ENCODE measurements at places on chromosomes 2 and 18.

DNA sequence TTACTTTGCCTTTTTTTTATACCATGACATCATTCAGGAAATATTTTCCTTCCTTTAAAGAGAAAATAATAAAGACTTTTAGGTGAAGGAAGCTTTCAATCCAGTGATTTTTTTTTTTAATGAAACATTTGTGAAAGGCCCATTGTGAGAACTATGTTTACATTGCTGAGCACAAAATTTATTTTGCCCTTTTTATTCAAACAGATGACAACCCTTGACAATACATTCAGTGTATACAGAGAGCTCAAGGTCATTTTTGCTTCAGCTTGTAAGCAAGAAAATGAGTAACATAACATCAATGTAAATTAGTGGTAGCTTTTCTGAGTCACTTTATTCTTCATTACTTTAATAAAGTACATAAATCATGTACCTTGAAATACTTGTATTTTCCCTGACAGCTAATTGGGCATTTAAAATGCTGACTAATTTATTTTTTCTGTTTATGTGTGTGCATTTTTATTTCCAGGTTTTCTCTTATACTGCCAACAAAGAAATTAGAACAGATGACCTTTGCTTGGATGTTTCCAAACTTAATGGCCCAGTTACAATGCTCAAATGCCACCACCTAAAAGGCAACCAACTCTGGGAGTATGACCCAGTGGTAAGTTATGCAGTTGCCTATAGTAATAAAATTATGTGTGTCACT lies 121.6 kb downstream of the GALNT1 start:
- no peak for DNase-seq

GRCh38 chr2:159129824-159130223 lies 156.7 kb downstream of the WDSUB1 start:
- no peak for DNase-seq

DNA sequence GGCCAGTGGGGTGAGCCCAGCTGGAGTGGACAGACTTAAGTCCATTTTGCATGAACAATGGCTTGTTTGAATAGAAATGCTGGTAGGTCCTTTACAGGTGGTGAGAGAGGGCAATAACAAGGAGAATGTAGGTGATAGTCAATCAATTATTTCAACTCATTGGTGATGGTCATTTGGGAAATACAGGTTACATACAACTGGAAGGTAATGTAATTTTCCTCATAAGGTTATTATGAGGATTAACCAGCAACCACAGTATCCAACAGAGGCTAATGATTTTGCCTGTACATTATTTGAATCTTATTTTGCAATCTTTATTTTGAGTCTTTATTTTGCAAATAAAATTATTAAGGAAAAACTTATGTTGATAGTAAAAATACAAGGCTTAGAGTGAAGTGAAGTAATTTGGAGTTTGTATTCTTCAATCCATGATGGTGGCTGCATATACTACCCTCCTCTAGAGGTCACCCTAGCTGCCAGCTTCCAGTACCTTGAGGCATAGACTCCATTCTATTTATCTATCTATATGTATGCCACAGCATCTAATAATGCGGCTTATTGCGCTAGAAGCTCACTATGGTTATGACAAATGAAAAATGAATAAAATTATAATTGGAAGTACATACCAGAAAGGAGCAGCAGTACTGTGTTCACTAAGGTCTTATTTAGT lies 20.5 kb upstream of the HNMT start:
- DNase-seq, result no peak

- no peak for DNase-seq
Measured at GRCh38 chr2:123597988-123598387, 427.1 kb upstream of the CNTNAP5 start.

- DNase-seq, result no peak
Measured at GRCh38 chr2:238789317-238789806, 58.5 kb upstream of the TWIST2 start.

DNA sequence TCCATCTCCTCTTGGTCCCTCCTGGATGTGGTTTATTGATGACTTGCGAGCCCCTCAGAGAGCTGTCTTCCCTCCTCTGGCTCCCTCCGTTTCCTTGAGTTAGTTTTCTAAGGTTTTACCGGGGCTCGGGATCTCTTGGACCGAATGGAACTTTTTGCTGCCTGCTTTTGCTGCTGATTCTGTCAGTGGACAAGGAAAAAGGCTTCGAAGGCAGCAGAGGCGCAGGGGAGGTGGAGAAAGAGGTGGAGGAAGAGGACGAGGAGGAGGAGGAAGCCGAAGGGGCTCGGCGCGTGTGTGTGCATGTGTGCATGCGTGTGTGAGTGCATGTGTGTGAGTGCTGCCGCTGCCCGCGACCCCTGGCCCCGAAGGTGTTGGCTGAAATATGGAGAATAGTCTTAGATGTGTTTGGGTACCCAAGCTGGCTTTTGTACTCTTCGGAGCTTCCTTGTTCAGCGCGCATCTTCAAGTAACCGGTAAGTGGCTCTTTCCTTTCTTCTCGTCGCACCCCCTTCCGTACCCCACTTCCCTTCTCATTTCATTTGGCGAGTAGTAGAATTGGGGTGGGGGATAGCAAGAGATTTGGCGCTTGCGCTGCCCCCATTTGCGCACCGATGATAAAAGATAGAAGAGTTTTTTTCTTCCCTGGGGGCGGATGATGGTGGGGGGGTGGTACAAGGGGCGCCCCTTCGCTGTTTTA lies 557 bp downstream of the DCC start:
- no peak for DNase-seq

DNA sequence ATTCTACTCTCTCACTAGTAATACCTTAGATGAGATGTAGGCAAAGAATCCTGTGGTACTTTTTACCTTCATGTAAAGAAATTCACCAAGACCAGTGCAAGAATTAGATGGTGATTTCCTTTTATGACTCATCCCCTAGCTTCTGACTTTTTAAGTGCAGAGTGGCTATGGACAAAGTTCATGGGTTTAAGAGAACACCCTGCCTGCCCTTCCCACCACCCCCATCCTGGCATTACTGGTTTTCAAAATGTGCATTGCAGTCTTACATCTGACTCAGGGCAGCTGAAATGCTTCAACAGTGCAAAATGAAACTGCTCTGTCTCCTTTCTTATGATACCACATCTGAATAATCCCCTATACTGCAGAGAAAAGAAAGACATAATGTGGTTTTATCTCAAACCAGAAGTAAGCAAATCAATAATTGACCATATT lies 22.6 kb downstream of the MAIP1 start:
- DNase-seq, result no peak

DNA sequence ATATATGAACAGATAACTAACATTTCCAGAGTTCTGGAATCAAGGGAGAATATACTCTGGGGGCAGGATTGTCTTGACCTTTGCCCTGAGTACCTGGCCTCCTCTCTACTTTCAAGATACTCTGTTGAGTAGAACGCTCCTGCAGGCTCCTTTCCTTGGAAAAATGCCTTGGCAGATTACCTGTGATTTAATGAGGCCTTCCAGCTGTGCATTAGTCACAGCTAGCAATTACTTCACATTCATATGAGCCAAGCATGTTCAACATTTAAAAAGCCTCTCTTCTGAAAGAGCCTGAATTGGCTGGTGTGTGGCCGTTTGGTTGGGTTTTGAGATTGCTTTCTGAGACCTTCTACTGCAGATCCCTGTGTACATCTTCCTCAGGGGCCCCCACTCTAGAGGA lies 142.2 kb downstream of the PLCL1 start:
- no peak for DNase-seq

DNA sequence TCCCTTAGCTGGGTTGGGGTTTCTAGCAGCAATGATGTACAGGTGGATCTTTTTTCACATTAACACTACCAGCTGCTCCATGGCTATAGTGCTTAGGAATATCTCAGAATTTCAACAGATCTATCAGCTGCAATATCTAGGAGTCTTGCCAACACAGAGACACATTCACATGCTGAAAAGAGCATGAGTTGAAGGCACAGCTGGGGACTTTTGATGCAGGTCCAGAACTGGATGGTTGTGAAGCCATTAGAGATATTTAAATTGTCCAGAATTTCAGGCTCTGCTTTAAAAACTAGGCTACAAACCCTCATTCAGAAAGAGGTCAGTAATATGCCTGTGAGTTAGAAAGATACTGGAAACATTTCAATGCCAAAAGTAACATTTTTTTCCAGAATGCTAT lies 122.2 kb upstream of the CCDC195 start:
- DNase-seq, result no peak

DNA sequence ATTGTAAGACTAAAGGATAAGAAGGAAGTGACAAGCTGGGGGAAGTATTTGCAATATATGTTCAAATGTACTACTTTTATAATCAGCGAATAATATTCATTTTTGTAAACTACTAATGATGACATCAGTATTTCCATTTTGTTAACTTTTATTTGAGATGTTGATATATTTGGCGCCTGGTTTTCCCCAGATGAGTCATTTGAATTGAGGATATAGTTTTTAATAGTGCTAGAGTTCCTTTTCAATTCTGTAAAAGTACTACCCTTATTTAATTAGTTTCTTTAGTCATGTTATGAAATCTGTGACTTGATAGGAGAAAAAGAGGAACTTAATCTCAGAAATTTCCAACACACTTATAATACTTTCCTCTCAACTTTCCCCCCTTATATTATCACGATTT lies 495.3 kb downstream of the IRS1 start:
- no peak for DNase-seq

GRCh38 chr2:132766573-132766972 lies 96.6 kb upstream of the LYPD1 start:
- no peak for DNase-seq

- no peak for DNase-seq
Measured at GRCh38 chr2:140201572-140201971, 1421.4 kb upstream of the NXPH2 start.

DNA sequence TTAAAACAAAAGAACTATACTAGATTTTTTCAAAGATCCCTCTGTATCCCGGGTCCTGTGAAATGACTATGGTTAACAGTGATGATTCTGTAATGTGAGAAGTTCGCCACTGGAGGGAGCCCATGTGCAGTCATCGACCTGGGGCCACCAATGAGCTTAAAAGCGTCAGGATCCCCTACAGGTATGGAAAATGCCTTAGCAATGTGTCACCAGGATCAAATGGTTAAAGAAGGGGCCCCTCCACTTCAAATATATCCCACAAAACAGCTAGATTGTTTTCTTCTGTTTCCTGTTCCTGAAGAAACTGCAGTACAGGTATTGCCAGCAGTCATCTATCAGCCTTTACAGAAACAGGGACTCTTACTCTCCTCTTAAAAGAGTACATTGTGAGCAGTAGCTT lies 15.3 kb downstream of the CHRNA1 start:
- DNase-seq, result peak; percentile 35

DNA sequence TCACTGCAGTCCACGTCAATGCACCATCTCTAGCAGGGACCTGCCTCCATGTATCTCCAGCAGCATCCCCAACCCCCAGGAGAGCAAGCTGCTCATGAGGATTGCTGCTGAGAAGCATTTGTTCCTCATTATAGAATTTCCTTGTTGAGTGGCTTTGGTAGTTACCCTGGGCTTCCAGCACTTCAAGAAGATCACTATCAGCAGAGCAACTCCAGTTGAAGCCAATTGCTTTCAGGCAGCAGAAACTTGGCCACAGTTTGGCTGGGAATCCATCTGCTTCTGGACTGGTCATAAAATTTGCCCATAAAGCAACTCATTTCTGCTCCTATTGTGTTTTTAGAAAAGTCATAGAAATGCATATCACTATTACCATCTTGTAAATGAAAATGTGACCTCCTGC lies 17.4 kb downstream of the TRPM8 start:
- no peak for DNase-seq

DNA sequence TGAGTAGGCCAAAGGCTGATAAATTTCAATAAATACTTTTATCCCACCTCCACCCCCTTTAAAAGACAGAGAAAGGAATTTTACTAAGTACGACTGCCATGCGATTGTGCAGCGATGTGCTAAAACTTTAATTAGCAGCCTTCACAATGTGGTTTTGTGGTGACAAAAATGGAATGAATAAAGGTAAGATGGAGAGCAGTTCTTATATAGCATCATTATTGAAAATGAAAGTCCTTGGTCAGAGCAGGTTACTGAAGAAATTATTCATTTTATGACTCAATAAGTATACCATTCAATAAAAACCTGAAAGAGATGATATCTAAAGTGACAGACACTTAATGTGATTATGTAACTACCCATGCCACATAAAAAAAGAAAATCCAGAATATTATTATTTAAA lies 33.2 kb upstream of the MTIF2 start:
- DNase-seq, result no peak

GRCh38 chr2:222899413-222900181 lies 38.8 kb downstream of the ACSL3 start:
- no peak for DNase-seq

DNA sequence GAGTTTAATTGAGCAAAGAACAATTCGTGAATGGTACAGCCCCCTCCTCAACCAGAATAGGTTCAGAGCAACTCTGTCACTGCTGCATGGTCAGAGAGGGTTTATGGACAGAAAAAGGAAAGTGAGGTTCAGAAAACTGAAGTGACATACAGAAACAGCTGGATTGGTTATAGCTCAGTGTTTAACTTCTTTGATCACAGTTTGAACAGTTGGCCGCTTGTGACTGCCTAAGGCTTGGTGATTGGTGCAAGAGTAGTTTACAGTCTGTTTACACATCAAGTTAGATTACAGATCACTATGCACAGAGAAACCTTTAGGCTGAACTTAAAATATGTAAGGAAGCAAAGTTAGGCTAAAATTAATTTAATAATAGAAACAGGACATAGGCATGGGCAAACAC lies 459.2 kb downstream of the KCNJ3 start:
- no peak for DNase-seq

DNA sequence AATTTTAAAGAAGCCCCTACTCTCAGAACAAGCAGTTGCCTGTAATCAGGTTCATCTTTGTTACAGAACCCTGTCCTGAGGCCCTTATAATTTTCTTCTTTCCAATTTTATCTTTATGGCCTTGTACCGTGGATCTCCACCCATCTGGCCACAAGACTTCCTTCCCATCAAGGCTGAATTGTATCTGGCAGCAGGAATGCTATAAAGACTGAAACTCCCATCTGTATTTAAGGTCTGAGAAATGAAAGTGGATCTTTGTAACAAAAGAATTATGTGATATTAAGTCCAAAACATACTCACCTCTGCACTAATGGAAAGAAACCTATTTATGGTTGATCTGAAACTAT lies 91.8 kb downstream of the METTL8 start:
- DNase-seq, result no peak

DNA sequence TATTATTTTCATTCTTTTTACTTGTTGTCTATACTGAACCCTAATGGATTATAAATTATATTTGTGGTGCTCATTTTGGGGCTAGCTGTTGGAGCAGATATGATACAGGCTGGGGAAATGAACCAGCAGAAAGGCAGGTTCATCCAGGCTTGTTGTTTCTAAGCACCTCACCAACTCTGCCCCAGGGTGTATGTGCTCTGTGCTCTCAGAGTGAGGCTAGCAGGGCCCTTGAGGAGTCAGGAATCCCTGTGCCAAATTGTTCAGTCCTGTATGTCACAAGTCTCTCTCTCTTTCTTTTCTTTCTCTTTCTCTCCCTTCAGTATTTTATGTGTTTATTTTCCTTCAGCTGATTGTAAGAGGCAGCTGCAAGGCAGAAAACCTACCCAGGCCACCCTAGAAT lies 181.1 kb upstream of the DPP10 start:
- no peak for DNase-seq

- DNase-seq, result no peak
Measured at GRCh38 chr18:5995626-5996025, 100.3 kb upstream of the TMEM200C start.
